CD4-positive, alpha-beta T cell treated with Interferon alpha-2 for 1 hour (primary cell): ENCODE measurements at places on chromosomes 16 and 17.

DNA sequence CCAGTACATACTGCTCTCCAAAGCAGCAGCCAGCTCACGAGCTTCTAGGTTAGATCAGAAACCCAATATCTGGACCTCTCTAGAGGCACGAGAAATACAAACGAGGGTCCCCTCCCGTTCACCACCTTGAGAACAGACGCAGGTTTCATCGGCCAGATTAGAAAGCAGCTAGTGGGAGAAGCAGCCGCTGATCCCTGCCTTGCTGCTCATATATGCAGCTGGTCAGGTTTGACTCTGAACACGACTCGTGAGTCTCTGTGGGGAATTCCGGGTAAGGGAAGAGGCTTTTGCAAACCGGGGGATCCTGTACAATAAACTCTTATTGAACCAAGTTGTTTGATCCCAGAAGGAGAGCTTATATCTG lies 1.6 kb downstream of the VAT1L start:
- DNase-seq, result no peak

DNA sequence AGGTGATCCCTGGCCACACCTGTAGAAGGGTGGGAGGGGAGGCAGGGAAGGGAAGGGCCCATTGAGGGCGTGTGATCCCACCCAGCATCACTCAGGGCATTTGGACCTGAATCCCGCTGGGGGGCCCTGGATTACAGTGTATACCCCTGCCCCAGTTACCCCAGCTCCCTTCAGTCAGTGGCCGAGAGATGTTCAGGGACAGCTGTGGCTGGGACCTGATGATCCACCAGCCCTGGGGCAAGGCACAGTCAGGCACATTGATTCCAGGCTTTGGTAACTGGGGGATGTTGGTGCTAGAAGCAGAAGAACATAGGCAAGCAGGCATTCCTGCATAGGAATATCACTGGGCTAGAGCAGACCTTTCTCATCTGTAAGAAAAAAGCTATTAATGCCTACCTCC lies 170.3 kb downstream of the FOXL1 start:
- DNase-seq, result no peak

DNA sequence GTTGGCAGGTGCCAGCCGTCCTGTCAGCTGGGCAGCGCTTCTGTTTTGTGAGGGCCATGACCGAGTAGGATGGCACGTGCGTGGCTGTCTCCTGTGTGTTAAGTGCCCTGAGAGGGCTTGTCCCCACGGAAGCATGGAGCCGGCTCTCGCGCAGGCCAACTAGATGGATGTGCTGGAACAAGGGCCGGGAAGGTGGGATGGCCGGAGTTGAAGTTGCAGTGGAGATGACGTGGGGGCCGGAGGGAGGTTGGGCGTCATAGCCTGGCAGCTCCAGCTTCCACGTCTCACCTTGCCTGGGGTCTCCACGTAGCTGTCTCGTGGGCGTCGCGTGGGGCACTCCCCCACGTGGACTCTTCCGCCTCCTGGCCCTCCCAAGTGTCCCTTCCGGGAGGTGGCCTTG lies 27.7 kb downstream of the TBCD start:
- no peak for DNase-seq

GRCh38 chr17:7838090-7839075 lies 4.4 kb downstream of the KDM6B start:
- DNase-seq, result no peak

DNA sequence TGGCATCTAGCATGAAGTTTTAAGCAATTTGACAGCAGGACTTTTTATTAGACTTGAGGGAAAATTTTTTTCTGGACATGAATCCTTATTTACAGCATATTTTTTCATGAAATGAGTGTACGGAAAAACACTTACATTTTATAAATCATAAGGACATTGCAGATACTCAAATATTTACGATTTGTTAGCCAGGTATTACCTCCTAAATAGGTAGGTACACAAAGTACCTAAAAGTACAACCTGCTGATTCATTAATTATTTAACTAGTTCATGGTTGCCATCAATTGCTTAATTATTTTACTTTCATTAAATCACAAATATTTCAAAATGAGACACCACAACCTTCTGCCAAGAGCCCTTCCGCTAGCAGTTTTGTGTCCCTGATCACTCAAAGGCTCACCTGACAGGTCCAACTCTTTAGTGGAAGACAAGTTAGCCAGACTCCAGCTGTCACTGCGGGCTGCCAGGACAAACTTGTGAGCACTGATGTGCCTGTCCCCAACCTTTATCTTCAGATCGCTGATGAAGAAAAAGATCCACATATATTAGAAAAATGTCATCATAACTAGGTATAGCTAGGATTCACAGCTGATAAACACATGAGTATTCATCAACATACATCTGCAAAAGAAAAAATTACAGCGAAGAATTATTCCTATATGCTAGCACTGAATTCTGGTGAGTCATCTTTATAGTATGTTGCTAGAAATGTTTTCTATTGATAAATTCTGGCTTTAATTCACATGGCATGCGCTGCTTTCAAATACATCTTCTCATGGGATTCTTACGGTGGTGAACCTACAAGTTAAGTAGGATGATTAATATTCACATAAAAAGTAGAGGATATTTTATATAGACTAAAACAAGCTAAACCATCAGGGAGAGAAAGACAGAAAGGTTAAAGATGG lies 28.2 kb downstream of the ANKFY1 start:
- DNase-seq, result no peak

DNA sequence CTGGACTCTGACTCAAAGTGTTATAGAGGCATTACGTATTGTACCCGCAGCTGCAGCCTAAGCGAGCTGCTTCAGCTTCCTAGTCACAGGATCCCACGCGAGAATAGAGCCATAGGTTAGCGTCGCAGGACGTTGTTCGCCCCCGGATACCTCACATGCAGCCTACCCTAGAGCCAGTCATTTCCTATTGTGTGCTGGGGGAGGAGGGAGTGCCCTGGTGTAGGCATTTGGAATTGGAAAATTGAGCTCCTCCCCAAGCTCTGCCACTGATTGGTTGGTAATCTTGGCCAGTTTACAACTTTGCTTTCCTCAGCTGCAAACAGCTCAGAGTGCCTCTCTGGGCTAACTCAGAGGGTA lies 530 bp downstream of the NAA60 start:
- no peak for DNase-seq

GRCh38 chr17:1241929-1242328 lies 28.3 kb upstream of the BHLHA9 start:
- no peak for DNase-seq

DNA sequence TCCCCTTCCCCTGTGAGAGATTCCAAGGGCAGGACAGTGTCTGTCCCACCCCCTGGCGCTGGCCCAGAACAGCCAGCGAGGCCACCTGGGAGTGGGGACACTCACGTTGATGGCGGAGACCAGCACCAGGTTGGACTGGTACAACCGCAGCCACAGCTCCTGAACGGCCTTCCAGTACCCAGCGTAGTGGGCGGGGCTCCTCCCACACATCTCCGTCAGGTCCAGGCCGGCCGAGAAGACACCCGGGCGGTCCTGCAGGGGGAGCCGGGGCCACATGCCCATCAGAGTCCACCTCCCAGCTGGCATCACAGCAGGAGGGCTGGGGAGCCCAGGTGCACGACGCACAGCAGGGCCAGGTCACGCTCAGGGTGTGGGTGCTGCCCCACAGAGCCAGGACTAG lies 7.1 kb downstream of the ECI1 start:
- DNase-seq, result no peak

GRCh38 chr17:43595466-43595865 lies 49.3 kb upstream of the ETV4 start:
- DNase-seq, result no peak

GRCh38 chr16:1098266-1098991 lies 2.4 kb upstream of the C1QTNF8 start:
- DNase-seq, result no peak

DNA sequence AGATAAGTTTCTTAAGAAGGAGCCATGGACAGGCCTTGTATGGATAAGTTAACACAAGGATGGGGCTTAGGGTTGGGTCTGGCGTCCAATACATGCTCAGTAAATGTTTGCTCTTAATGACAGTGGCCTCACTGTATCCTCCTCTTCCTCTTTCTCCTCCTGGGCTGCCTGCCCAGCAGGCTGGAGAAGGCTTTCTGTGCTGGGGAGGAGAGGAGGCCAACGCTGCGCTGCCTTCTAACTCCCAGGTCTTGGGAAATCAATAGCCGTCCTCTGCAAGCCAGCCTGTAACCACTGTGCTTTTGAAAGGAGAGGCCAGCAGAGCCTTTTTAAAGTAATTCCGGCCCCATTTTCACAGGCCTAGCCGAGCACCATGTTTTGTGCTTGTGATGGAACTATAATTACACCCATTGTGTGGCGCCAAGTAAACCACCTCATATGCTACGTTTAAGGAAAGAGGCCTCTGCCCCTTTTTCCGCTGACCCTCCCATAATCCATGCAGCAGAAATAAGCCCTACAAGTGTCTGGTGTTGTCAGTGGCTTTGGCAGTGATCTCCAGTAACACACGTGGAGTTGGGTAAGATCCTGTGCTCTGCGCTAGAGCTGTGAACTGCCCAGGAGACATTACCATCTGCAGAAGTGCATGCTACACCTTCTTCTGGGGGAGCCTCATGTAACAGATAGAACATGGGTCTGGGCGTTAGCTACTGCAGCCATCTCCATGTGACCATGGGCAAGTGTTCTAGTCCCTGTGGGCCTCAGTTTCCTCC lies 368.2 kb downstream of the SNX29 start:
- no peak for DNase-seq

DNA sequence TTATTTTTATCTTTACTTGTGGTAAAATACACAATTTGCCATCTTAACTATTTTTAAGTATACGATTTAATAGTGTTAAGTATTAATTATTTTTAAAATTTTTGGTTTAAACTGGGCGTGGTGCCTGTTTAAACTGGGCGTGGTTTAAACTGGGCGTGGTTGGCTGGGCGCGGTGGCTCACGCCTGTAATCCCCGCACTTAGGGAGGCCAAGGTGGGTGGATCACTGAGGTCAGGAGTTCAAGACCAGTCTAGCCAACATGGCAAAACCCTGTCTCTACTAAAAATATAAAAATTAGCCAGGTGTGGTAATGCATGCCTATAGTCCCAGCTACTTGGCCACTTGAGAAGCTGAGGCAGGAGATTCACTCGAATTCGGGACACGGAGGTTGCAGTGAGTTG lies 4.0 kb upstream of the CCDC43 start:
- no peak for DNase-seq

- DNase-seq, result no peak
Observed at GRCh38 chr16:27816561-27816960, 247.0 kb downstream of the GSG1L start.

DNA sequence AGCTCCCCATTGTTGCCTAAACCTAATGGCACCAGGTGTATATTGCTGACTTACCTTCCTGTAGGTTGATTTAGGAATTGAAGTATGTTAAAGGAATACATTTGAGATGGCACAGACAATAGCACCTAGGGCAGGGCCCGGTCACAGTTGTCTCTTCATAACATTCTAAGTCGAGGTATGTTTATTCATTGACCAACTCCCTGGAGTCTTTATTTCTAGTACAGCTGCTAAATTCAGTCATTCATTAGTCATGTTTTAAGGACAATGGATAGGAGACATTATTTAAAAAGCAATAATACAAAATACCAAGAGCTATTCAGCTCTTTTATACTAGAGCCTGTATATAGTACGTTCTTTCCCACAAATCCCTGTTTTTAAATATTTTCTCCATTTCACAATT lies 369.5 kb upstream of the HSBP1 start:
- no peak for DNase-seq
